ENCODE measurements at places on chromosomes 5 and 9. TPM values are rescaled to one million over a fixed set of nuclear protein-coding genes. Genes with fewer than 3 reads are reported as not detected.

The MPDZ gene
- total RNA-seq = 39.3 TPM

The CXXC5 gene
- 24.9 TPM for total RNA-seq

The N4BP3 gene
- under 0.01 TPM for total RNA-seq

The RABL6 gene
- total RNA-seq = 47.5 TPM

The TSTD2 gene
- total RNA-seq = 18.3 TPM

The ARID3C gene
- not detected for total RNA-seq

The CCL27 gene
- total RNA-seq = 0.18 TPM

The TARS1 gene
- total RNA-seq = 219 TPM

The DNAJC21 gene
- 8.8 TPM for total RNA-seq

The AGXT2 gene
- total RNA-seq = not detected

DNA sequence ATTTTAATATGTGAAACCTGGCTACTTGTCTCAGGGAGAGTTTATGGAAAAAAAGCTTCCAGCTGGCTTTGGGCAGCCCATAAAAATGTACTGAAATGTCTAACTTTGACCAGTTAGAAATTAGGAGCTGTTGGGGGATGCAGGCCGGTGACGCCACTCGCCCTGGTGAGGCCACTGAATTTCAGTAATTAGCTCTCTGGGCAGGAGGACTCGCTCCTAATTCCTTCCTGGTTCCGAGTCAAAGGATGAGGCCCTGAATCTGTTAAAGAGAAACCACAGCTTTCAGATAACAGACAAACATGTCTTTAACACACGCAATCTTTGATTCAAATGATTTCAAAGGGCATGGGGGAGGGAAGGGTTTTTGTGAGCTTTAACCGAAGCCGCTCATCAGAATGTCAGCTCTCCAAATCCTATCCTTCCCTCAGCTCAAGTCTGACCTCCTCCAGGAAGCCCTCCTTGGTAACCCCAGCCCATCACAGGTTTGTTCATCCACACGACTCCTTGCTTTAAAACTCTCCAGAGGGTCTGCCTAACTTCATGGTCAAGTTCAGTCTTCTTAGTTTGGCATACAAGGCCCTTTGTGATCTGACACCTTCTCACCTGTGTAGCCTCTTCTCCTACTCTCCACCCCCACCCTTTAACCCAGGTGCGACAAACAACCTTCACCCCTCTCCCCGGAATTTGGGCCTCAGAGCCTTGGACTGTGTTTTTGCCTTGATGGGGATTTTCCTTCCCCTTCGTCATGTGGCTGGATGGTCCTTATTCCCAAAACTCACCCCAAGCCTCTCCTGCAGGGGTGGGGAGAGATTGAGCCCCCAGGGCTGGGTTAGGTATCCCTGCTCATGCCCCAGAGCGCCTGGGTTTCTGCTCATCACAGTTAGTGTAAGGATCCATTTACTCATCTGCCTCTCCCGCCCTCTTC lies 13.6 kb upstream of the PHF19 start:
- H3K27me3 ChIP-seq = peaks cover 2% of the 10 kb centered on the region
- no peaks in the 10 kb centered on the region for H3K36me3 ChIP-seq
- H3K27ac ChIP-seq = no peak overlapping the region
- H3K4me1 ChIP-seq = peaks cover 4% of the 10 kb centered on the region
- DNase-seq = no peak

DNA sequence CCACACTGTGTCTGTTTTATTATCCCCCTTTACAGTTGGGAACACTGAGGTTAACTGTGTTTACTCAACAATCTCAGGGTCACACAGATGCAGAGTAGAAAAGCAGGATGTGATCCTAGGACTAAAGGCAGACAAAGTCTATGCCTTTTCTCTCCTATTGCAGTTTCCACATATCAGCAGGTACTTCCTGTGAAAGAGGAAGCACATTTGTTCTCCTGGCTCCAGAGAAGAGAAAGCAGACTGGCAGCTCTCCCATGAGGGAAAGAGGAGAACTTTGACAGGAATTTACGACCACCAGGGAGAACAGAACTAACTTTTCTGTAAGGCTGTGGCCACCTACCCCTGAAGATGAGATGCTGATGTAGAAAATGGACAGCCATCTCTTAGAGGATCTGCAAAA lies 84.2 kb upstream of the TNC start:
- H3K36me3 ChIP-seq = no peaks in the 10 kb centered on the region
- no peak overlapping the region for H3K27ac ChIP-seq
- no peaks in the 10 kb centered on the region for H3K27me3 ChIP-seq
- H3K4me3 ChIP-seq = no peak overlapping the region
- DNase-seq = no peak

DNA sequence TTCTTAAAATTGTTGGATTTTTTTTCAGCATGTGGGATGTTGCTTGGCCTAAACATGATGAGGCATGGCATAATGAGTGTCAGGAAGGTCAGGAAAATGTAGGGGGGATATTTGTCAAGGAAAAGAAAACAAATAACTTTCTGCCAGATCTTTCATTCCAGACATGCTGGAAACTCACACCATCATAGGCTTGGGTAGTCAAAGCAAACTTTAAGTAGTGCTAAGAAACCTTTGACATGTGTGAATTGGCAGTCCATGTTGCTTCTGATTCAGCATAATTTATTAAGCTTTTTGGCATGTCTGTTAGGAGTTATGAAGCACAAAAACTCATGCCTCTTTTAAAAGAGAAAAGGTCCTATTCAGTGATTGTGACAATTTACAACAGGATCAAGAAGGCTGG lies 61.3 kb upstream of the MTAP start:
- no peaks in the 10 kb centered on the region for H3K36me3 ChIP-seq
- no peaks in the 10 kb centered on the region for H3K27me3 ChIP-seq
- no peaks in the 10 kb centered on the region for H3K4me1 ChIP-seq
- DNase-seq = no peak
- no peak overlapping the region for H3K4me3 ChIP-seq

- no peak for DNase-seq
- H3K27me3 ChIP-seq = peaks cover 5% of the 10 kb centered on the region
Measured at GRCh38 chr9:68546596-68547390, 6.1 kb upstream of the TMEM252 start.

- H3K4me1 ChIP-seq = no peaks in the 10 kb centered on the region
- H3K27me3 ChIP-seq = no peaks in the 10 kb centered on the region
- DNase-seq = no peak
- H3K4me3 ChIP-seq = no peak overlapping the region
Measured at GRCh38 chr5:101009758-101010519, 106.9 kb upstream of the ST8SIA4 start.

GRCh38 chr5:168327019-168327421 lies 35.6 kb downstream of the WWC1 start:
- H3K36me3 ChIP-seq = no peaks in the 10 kb centered on the region
- peak; percentile 73 for DNase-seq
- no peaks in the 10 kb centered on the region for H3K27me3 ChIP-seq
- H3K27ac ChIP-seq = no peak overlapping the region
- no peak overlapping the region for H3K4me3 ChIP-seq

GRCh38 chr5:131545845-131546244 lies 89.2 kb downstream of the RAPGEF6 start:
- no peaks in the 10 kb centered on the region for H3K36me3 ChIP-seq
- DNase-seq = peak; percentile 83
- H3K4me3 ChIP-seq = no peak overlapping the region

GRCh38 chr9:5922192-5922591 lies 31.5 kb downstream of the MLANA start:
- no peak overlapping the region for H3K27ac ChIP-seq
- H3K27me3 ChIP-seq = no peaks in the 10 kb centered on the region
- H3K36me3 ChIP-seq = peaks cover 19% of the 10 kb centered on the region
- DNase-seq = no peak

DNA sequence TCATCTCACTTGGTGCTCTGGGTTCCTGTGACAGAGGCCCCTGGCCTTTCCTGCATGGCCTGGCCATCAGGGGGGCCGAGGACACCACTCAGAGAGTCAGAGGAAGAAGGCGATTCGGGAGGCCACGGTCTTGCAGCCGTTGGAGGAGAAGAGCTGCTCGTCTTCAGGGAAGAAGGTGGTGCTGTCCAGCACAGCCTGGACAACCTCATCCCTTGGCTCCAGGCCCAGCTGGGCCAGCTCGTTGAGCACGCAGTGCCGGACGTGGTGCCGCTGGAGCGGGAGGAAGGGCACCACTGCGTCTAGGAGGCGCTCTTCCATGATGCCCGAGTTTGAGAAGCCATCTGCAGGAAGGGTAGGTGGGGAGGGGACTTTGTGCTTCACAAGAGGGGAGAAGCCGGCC lies 3.2 kb downstream of the TOR2A start:
- H3K36me3 ChIP-seq = peaks cover 5% of the 10 kb centered on the region
- H3K27ac ChIP-seq = no peak overlapping the region
- H3K4me1 ChIP-seq = peaks cover 6% of the 10 kb centered on the region

DNA sequence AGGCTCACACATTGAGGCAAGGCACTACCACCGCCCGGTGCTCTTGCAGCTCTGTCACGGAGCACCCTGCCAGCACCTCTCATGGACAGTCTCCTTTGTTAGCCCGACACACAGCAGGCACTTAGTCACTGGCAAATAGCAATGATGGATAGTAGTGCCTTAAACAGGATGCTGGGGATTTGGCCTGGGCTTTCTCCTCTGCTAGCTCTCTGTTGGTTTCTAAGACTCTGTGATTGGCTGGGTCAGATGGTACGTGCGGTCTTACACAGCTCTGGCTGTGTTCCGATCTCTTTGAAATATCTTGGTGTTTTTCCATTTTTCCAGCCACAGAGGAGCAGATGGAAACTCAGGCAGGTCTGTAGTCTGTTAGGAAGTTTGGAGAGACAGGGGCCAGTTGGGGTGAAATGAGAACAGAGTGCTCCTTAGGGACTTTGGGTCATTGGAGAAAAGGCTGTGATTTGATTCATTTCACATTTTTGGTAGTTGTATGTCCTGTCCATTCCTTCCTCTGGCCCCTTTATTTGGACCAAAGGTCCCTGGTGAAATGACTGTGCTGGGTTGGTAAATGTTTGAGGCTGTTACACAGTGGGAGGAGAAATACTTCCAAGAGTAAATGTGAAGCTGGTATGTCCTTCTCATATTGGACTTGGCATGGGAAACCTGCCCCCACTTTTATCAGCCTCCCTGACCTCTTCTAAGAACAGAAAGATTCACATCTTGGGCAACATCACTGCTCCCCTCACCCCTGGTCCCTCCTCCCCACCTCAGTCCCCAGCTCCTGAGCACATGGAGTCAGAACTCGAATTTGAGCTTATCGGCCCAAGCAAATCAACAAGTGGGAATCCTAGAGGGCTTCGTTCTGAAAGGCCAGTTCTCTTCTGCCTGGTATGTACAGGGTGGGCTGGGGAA lies 3.4 kb downstream of the SMIM3 start:
- H3K27ac ChIP-seq = peak overlapping the region; percentile 88
- H3K27me3 ChIP-seq = no peaks in the 10 kb centered on the region
- peaks cover 30% of the 10 kb centered on the region for H3K4me1 ChIP-seq

DNA sequence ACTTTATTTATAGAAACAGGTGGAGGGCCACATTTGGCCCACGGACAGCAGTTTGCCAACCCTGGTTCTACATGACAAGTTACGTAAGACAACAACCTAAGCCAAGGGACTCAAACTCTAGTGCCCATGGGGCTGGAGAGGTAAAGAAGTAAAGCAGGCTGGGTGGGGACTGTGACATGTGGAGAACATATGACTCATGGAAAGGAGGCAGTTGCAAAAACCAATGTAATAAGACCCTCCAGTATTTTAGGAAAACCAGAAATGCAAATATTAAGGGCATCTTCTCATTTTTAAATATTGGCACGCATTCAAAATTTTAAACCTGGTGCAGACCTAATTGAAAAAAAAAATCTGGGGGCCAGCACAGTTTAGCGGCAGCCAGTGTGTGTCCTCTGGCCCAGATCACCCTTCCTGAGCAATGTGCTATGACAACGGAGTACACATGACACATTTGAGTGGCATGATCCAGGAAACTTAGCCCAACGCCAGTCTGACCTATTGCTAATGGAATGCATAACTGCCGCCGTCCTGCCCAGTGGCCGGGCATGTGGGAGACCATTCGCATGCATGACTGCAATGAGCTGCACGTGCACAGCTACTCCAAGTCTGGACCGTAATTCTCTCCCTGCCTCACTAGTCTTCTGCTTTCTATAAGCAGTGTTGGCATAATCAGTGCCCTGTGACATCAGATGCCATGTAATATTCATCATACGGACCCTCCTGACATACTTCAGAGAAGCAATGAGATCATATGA lies 97.2 kb downstream of the SH3TC2 start:
- H3K36me3 ChIP-seq = no peaks in the 10 kb centered on the region
- peaks cover 13% of the 10 kb centered on the region for H3K4me1 ChIP-seq
- no peak overlapping the region for H3K4me3 ChIP-seq
- H3K27me3 ChIP-seq = no peaks in the 10 kb centered on the region
- peak overlapping the region; percentile 33 for H3K27ac ChIP-seq
- DNase-seq = peak; percentile 97

- no peaks in the 10 kb centered on the region for H3K27me3 ChIP-seq
- H3K36me3 ChIP-seq = no peaks in the 10 kb centered on the region
- DNase-seq = no peak
- H3K27ac ChIP-seq = no peak overlapping the region
Measured at GRCh38 chr5:2995667-2996066, 244.2 kb upstream of the IRX2 start.

- peaks cover 9% of the 10 kb centered on the region for H3K4me1 ChIP-seq
- no peaks in the 10 kb centered on the region for H3K27me3 ChIP-seq
- DNase-seq = peak; percentile 60
- no peaks in the 10 kb centered on the region for H3K36me3 ChIP-seq
Measured at GRCh38 chr5:31106691-31107090, 86.8 kb upstream of the CDH6 start.

DNA sequence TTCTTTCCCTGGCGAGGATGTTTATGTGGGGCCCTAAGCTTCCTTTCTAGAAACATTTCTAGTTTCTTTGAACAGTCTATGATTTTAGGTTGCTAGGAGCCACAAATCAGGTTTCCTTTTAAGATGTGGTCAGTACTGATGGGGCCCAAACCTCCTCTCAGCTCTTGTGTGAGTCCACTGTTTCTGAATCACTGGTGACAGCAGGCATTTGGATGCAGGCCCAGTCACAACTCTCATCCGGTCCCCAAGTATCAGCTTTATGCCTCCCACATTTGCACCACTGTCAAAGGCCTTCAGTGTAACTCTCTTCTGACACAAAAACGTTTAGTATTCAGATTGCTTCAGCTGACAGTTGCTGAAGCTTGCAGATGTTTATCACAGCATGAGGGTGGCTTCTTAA lies 7.8 kb downstream of the DMRT2 start:
- H3K4me3 ChIP-seq = no peak overlapping the region
- H3K36me3 ChIP-seq = no peaks in the 10 kb centered on the region
- H3K27ac ChIP-seq = no peak overlapping the region
- no peak for DNase-seq

DNA sequence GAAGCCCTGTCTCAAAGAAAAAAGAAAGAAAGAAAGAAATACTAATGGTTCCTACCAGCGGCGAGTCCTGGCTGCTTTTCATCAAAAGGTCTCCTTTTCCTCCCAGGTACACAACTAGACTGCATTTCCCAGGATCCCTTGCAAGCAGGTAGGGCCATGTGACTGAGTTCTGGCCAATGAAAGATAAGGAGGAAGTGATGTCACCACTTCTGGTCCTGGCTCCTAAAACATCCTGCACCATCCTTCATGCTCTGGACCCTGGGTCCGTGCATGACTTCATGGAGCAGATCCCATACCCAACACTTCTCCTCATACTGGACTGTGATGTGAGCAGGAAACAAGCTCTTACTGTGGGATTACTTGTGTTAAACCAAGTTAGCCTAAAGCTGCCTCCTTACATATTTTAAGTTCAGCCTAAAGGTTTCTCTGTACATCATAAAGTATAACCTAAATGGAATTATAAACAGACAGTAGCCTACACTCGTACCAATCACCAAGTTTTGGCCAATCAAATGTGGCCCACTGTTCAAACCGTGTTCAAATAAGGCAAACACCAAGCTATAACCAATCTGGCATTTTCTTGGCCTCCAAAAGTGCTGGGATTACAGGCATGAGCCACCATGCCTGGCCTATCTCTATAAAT lies 30.2 kb upstream of the FUBP3 start:
- DNase-seq = no peak
- no peak overlapping the region for H3K27ac ChIP-seq
- peaks cover 35% of the 10 kb centered on the region for H3K27me3 ChIP-seq
- no peaks in the 10 kb centered on the region for H3K4me1 ChIP-seq

- DNase-seq = no peak
- H3K4me3 ChIP-seq = no peak overlapping the region
- no peaks in the 10 kb centered on the region for H3K27me3 ChIP-seq
Measured at GRCh38 chr9:125088752-125089151, 54.6 kb downstream of the SCAI start.
